Activated CD8-positive, alpha-beta memory T cell treated with anti-CD3 and anti-CD28 coated beads for 1 hour (primary cell): ENCODE measurements at places on chromosomes 3 and 15.

- no peak for DNase-seq
Observed at GRCh38 chr3:58535531-58536500, 1.2 kb downstream of the ACOX2 start.

- no peak for DNase-seq
Observed at GRCh38 chr3:175428466-175428865, 569.3 kb downstream of the NAALADL2 start.

DNA sequence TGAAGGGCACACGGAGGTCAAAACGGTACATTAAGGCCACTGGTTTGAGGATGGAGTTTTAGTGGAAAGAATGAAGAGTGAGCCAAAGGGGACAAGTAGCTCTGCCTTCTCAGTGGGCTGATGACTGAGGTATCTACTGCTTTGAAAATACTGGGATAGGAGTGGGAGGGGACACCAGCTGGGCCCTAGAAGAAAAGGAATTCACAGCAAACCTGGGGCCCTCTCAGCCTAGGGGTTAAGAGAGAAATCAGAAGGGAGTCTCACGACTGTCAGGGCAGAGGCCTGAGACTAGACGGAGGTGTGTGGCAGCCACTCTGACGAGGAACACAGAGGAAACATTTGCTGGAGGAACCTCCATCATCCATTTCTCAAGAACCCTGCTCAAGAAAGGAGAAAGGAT is 75.1 kb downstream of the TNIK start:
- no peak for DNase-seq

GRCh38 chr15:101039461-101039860 is 120.3 kb downstream of the LRRK1 start:
- no peak for DNase-seq

DNA sequence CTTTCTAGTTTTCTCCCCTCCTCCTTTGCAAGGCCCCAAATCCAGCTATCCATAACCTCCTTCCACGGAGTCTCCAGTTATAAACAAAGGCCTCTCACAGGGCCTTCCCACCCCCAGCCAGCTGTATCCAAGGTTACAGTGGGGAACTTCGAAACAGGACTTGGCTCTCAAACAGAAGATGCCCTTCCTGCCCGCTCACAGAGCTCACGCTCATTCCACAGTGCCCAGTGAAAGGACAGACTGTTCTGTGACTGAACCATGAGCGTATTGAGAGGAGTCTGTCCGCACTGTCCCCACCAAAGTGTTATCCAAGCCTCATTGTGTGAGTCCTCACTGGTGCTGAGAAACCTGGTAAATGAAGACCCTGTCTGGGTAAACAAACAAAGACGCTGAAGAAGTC is 35.4 kb downstream of the ARHGAP31 start:
- DNase-seq, result no peak

DNA sequence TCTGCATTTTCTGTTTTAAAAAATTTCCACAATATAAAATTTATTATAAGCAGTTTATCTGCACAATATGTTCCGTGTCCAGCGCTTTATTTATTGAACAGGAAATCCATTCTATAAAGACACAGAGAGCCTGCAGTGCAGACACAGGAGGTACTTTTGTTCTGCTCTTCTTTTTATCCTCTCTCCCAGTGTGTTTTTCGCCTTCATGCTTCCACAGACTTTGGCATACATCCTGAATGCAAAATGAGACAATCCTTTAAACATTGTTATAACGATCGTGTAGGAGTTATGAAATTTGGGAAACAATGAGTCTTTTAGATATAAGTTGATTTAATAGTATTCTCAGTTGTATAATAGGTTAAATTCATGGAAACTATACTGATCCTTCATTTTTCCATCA is 749.2 kb downstream of the NAALADL2 start:
- DNase-seq, result no peak

DNA sequence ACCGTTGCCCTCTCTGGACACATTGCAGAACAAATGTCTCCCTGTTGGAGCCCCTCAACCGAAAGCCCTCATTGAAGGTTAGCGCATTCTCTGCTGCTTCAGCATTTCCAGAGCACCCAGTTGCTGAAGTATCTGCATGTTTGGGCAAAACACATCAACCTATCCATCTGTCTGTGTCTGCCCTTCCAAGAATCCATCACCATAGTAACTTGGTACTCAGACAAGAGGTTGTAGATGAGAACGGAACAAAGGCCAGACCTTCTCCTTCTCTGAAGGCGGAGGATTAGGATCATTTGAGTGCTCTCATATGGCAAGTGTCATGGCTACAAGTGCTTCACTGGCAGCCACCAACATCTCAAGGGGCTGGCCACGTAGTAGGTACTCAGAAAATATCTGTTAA is 23.1 kb upstream of the RHO start:
- no peak for DNase-seq

DNA sequence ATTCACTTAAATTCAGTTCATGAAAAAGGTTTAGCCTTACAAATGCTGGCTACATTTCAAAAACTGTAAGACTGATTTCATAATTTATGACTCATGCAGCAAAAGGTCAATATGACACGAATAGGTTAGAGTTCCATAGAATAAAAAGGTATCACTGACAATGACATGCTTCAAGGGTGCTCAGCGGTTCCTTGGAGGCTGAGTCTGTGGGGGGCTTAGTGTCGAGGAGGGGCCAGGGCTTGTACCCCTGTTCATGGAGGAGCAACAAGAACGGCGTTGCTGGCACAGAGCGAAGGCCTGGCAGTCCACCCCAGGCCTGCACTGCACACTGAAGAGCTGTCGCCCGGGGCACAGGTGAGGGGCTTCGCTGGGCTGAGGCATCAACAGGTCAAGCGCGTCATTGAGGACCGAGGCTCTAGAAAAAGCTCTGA is 174.2 kb downstream of the NR1D2 start:
- no peak for DNase-seq

- no peak for DNase-seq
Observed at GRCh38 chr3:49023775-49024174, 1.9 kb downstream of the NDUFAF3 start.

- no peak for DNase-seq
Observed at GRCh38 chr15:38195191-38195901, 57.3 kb upstream of the SPRED1 start.

- DNase-seq, result no peak
Observed at GRCh38 chr3:35088943-35089342, 550.4 kb upstream of the ARPP21 start.

DNA sequence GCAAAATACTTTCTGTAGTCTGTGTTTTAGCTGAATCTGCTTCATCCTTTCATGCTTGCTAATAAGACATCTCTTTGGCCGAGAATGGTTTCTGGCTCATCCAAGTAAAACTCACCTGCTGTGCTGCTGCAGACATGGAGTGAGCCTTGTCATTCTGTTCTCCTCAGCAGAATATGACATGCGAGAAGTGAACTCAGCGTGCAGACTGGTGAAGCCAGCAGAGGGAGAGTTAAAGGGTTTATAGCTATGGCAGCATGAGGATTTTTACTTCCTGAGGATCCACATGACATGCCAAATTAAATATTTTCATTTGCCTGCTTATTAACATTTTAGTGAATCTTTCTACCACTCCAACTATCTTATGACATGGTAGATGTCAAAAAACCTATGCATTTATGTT is 658.4 kb upstream of the NECTIN3 start:
- no peak for DNase-seq

DNA sequence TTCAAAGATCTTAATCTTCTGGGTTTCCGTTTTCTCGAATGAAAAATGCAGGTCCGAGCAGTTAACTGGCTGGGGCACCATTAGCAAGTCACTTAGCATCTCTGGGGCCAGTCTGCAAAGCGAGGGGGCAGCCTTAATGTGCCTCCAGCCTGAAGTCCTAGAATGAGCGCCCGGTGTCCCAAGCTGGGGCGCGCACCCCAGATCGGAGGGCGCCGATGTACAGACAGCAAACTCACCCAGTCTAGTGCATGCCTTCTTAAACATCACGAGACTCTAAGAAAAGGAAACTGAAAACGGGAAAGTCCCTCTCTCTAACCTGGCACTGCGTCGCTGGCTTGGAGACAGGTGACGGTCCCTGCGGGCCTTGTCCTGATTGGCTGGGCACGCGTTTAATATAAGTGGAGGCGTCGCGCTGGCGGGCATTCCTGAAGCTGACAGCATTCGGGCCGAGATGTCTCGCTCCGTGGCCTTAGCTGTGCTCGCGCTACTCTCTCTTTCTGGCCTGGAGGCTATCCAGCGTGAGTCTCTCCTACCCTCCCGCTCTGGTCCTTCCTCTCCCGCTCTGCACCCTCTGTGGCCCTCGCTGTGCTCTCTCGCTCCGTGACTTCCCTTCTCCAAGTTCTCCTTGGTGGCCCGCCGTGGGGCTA is at the start of the genes B2M and PATL2:
TSS of gene B2M (plus strand) at position 422 of the 647 bp plus-strand sequence. CDS start at position 452, 30 bp downstream.
TSS of gene PATL2 (minus strand) at position 228 of the 647 bp plus-strand sequence. CDS start 34,833 bp downstream, outside the sequence.
- DNase-seq, result peak; percentile 93

- no peak for DNase-seq
Observed at GRCh38 chr15:44275150-44275830, 13.2 kb upstream of the GOLM2 start.

DNA sequence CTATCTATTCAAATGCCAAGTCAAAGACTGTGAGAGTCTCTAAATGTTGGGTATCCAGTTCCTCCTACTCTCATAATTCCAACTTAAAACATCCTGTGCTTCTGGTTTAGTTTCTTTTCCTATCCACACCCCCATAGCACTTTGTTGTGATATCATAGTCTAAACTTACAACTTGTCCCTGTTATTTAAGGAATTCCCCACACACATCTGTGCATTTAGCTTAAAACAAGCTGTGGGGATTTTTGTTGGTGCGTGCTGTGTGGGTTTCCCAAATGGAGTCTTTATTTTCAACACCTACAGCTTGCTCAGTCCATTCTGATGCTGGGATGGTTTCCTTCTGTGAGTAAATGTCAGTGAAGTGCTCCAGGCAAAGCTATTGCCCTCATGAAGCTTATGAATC is 167.3 kb downstream of the GMNC start:
- DNase-seq, result no peak

DNA sequence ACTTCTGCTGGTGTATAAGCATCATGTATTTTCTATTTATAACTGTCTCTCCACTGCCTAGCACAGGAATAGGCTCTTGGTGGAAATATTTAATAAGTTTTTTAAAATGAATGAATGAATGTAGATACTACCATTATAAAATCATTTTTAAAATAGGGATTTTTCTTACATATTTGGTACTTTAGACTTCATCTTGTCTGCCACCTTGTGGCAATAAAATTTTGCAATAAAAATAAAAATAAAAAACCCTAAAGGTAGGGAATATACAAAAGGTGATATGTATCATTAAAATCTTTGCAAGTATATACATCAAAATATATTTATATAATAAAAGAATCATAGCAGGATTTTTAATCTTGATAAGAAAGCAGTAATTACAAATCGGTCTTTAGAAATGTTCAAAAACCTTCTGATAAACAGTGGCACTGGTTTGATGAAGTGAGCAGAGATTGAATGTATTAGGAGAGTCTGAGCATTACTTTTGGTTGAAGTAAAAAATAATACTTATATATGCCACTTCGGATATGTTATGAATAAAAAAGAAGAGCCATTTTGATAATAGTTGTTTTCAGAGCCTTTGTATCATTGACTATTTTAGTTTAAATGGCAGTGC is 95.2 kb downstream of the SPATA16 start:
- DNase-seq, result no peak

GRCh38 chr15:63133786-63134185 is 12.1 kb downstream of the LACTB start:
- DNase-seq, result no peak

GRCh38 chr3:50862221-50862620 is 187.5 kb downstream of the DOCK3 start:
- no peak for DNase-seq

DNA sequence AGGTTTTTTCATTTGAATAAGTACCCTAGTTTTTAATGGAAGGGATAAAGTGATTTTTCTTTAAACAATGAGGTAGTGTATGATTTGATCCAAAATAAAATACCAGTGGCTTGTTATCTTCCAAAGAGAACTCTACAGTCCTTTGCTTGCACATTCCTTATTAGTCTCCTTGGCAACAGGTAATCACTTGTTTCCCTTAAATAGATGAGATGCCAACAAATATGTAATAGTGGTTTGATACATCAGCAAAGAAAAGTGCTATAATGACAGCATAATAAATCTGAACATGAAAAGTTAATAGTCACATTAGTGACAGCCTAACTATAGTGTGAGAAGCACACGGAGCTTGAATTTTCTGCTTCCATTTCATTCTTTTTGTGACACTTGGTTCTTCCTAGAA is 360.2 kb downstream of the ZNF385D start:
- DNase-seq, result no peak

GRCh38 chr3:69784954-69785514 is 45.8 kb downstream of the MITF start:
- DNase-seq, result no peak

DNA sequence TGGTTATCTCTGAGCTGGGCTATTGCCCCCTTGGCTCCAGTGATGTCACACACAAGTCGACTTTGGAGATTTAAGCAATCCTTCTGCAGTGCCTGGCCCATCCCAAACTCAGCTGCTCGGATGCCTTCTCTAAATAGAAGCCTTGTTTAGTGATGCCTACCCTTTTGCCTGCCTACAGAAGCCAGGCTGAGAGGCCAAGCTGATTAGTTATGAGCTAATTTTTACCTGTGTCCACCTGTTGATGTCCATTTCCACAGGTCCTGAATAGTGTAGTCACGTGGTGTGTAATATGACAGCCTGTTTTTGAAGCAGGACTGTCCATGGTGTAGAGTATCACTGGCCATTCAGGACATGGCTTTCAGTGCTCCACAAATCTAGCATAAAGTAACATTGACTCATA is 45.5 kb downstream of the SSUH2 start:
- no peak for DNase-seq

- DNase-seq, result no peak
Observed at GRCh38 chr3:73072634-73073033, 11.2 kb downstream of the EBLN2 start.

GRCh38 chr3:66380200-66380932 is 120.5 kb downstream of the LRIG1 start:
- DNase-seq, result no peak

DNA sequence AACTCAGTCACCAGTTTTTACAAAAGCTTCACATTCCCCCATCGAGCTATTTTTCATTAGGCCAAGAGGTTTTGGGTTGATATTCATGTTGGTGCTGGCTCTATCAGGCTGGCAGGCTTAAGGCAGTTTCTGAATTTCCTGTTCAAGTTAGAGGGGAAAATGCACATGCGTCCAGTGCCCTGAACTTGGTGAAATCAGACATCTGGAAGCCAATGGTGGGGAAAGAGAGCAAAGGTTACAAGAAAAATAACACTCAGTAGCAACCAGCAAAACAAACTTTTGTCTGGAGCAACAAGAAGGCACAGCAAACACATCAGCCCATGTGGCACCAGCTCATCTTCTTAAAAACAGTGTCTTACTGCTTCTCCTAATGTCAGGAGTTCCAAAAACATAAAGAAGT is 155.6 kb upstream of the TSC22D2 start:
- DNase-seq, result no peak

GRCh38 chr3:141769221-141769894 is 6.2 kb downstream of the GRK7 start:
- no peak for DNase-seq
